Cerebellum (tissue), 4 donors: ENCODE measurements at places on chromosomes 6 and 20. TPM values are rescaled to one million over a fixed set of nuclear protein-coding genes. Genes with fewer than 3 reads are reported as not detected.

The PGC gene
- total RNA-seq = 0.36 TPM

The CEP85L gene
- 40.9 TPM for total RNA-seq

The FAM184A gene
- total RNA-seq = 30.4 TPM

The TRIM31 gene
- total RNA-seq = not detected
